ENCODE measurements at places on chromosomes 1 and 21.

GRCh38 chr1:179950651-179951050, 4.0 kb upstream of the CEP350 start:
- DNase-seq: no peak

- DNase-seq: no peak
Measured at GRCh38 chr21:14720237-14720636, 174.1 kb upstream of the SAMSN1 start.

DNA sequence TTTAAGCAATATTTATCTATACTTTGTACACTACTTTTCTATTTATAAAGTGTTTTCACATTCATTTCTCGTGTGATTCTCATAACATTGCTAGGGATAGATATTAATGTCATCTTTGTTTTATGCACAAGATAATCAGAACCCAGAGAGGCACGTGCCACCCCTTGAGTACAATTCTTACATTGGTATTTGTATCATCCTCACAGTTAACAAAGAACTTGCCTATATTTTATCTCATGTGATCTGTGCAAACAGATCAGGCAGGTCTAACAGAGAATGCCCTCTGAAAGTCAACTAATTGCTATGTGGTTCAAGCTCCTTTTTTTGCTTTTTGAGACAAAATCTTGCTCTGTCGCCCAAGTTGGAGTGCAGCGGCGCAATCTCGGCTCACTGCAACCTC, 604.5 kb downstream of the LMO4 start:
- DNase-seq: no peak

- DNase-seq: peak; percentile 41
Measured at GRCh38 chr1:236868625-236869467, 73.8 kb downstream of the MTR start.

DNA sequence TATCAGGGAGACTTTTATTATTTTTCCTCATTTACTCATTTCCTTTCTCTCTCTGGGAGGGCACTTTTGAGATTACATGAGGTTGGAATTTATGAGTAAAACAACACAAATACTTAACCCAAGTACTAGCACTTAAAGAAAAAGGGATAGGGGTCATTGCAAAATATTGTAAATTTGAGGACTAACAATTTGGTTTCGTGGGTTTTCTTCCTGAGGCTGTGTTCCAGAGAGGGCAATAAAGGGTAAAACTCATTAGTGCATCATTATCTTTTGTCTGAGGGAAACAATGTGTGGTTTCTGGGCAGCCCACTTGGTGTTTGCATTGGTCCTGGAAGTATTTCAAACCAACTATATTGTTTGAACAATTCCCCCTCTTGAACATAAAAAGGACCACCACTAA, 96.5 kb downstream of the GREM2 start:
- DNase-seq: no peak

DNA sequence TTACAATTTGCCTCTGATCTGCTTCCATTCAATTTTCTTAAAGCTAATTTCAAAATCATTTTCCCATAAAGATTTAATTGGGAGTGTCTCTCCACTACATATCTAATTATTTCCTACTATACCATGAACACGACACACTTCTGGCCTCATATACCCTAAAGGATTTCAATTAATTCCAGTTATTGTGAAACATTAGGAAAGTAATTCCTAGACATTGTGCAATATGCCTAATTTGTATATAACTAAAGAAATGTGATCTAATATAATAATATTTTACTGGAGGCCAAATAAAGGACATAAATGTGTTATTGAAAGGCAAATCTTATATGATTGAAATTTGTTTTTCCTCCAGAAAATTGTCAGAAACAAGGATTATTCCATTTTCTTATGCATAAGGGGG, 727.2 kb upstream of the ADGRL2 start:
- DNase-seq: no peak

GRCh38 chr1:14698314-14698713, 99.8 kb downstream of the KAZN start:
- no peak for DNase-seq

GRCh38 chr1:100799954-100800612, 80.5 kb downstream of the VCAM1 start:
- peak; percentile 4 for DNase-seq

DNA sequence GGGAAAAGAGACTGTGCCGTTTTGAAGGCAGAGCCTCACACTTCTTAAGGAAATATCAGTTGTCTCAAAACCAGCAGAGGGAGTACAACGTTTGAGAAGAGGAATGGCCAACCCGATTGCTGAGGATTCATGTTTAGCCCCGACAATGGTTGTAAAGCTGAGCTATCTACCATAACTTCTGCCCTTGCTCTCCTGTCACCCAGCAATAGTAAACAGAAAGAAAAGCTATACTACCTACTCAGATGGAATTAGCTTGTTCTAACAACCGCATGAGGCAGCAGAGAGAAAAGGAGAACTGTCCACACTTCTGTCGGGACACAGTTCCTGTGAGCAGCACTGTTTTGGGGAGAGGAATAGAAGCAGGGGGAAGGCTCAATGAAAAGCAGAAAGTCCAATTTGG, 91.2 kb downstream of the SLC45A1 start:
- DNase-seq: peak; percentile 53

GRCh38 chr21:31446226-31446855, 102.3 kb upstream of the TIAM1 start:
- no peak for DNase-seq

GRCh38 chr21:46100426-46100825, 2.5 kb downstream of the COL6A2 start:
- no peak for DNase-seq

- no peak for DNase-seq
Measured at GRCh38 chr1:152565115-152565514, 1.5 kb downstream of the LCE3E start.

- DNase-seq: no peak
Measured at GRCh38 chr21:37208056-37208721, 58.9 kb downstream of the VPS26C start.

DNA sequence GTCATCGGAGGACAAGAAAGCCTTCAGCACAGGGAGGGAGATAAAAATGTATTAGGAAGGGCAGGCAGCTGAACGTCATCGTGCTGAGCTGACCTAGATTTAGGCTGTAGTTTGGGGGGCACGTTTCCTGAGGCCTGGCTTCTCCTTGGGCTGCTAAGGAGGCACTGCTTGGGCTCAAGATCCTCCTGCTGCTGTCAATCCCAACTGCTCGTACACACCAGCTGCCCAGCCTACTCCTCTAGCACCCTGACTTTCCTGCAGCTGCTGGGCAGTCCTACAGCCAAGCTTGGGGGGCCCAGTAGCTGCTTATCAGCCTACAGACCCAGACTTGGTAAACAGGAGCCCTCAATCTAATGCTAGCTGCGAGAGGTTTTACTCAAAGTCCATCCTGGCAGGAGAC, 6.2 kb downstream of the TMEM35B start:
- no peak for DNase-seq

GRCh38 chr1:217053676-217054075, 330.4 kb upstream of the ESRRG start:
- DNase-seq: no peak

GRCh38 chr1:225465793-225466517, 38.1 kb upstream of the LBR start:
- DNase-seq: no peak

DNA sequence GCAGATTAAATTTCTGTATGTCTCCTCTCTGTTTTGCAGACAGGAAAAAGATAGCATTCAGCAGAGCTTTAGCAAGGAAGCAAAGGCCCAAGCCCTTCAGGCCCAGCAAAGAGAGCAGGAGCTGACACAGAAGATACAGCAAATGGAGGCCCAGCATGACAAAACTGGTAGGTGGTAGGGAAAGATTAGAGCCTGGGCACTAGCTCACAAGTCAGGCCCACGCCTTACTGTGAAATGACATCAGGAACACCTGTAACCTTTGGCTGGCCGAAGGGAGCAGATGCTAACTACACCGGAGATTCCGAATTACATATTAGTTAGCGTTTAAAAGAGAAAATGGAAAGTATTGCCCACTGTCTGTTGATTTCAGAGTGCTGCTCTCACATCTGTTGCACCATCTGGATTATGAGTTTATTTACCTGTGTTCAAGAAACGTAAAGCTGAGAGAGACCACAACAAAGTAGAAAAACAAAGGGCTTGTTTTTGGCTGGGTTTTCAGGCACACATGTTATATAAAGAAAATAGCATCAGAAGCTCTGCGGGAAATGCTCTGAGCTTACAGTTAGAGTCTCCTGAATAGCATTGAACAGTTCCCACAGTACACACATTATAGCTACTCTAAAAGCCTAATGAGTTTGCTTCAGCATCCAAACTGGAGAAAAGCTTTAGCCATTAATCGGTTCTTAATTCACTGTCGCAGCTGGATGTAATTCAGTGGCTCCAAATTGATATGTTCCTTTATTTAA, 160.0 kb downstream of the SDCCAG8 start:
- DNase-seq: no peak

GRCh38 chr1:151716771-151717631, at the start of gene CELF3:
Gene CELF3, minus strand, starts transcription at chr1:151716803. Its CDS starts 783 bp downstream, at chr1:151716020.
- no peak for DNase-seq

- DNase-seq: no peak
Measured at GRCh38 chr1:2404890-2405511, 7.4 kb downstream of the PEX10 start.

DNA sequence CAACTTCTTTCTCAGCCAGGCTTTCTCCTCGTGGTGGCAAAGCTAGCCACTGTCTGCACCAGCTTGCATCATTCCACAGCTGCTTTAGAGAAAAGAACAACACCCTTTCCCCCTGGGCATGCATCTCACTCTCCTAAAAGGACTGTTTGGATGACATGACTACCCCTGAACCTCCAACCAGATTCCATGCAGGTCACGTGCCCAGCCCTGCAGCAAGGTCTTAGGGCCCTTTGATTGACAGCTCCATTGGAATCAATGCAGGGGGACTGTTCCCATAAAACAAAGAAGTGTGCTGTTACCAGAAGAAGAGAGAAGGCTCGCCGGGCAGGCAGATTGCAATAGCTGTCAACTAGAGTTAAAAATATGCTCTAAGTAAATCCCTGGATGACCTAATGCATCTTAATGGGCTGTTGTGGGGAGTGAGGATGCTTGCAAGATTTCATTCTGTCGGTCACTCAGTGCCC, 24.4 kb downstream of the KCNA2 start:
- no peak for DNase-seq

DNA sequence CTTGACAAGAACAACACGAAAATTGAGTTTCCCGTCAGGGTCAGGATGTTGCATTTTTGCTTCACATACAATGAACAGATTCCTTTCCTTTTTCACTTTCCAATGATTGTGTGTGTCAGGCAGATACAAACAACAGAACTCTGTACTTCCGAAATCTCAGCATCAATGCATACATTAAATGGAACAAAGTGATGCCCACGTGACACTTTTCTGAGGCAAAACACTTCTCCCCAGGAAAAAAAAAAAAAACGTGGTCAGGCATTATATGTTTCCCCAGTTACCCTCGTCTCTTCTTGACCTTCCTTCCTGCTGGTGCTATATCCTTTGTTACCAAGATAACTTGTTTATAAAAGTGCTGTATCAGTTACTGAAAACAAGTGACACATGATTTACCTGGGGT, 181.8 kb downstream of the ZNF281 start:
- DNase-seq: no peak

GRCh38 chr1:8022395-8023286, 3.5 kb downstream of the ERRFI1 start:
- no peak for DNase-seq

DNA sequence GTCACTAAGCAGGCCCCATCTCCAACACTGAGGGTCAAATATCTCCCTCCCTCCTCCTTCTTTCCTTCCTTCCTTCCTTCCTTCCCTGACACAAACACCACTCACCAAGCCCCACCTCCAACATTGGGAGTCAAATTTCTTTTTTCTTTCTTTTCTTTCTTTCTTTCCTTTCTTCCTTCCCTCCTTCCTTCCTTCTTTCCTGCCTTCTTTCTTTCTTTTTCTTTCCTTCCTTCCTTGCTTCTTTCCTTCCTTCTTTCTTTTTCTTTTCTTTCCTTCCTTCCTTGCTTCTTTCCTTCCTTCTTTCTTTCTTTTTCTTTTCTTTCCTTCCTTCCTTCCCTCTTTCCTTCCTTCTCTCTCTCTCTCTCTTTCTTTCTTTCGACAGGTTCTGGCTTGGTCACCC, 79.2 kb upstream of the ETS2 start:
- no peak for DNase-seq

DNA sequence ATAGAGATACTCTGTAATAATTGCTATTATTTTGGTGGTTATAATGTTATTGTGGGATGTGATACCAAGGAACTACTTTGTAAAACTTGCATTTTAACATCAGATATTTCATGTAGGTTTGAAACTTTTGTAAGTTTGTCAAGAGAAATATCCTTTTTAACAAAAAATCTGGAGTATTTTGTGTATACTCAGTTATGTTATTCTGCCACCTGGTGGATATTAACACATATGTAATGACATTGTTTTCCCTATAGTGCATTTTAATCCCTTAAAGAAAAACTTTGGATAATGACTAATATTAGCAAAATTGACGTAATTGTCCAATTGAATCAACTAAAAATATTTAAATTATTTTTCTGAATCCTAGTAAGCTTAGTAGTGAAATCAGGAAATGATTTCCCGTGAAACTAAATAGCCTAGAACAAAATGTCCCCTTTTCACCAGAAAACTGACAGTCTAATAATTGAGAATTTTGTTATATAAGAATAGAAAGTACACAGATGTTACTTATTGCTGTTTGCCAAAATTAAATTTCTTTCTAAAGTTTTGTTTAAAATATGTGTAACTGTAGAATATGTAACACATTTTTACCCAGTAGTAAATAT, 39.6 kb downstream of the KCTD3 start:
- no peak for DNase-seq

- no peak for DNase-seq
Measured at GRCh38 chr1:81804312-81804711, 3.6 kb downstream of the ADGRL2 start.

DNA sequence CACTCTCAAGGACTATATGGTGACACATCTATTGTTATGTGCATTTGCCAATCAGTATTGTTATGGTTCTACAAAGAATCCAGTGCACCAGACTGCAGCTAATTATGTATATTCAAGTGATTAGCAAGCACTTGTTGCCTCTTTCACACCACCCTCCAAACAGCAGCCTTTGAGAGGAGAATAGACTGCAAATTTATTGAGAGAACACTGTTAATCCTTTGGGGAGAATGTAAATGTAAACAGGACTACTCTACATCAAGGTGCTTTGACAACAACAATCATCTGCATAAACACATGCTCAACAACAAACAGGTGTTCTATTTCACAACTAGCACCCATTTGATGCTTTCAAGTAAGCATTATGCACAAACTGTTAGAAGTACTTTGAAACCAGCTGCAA, 117.4 kb downstream of the AKT3 start:
- no peak for DNase-seq

Measured in mammary epithelial cell (primary cell).